Bladder microvascular endothelial cell (primary cell): ENCODE measurements at places on chromosomes 12 and 14. TPM values are rescaled to one million over a fixed set of nuclear protein-coding genes. Genes with fewer than 3 reads are reported as not detected.

Gene DTX1
- 0.16 and 1.2 TPM in 2 replicates for total RNA-seq

Gene MUCL1
- total RNA-seq: not detected in 2 replicates

Gene METTL25
- total RNA-seq: 5.8 and 10.6 TPM in 2 replicates

Gene ZNF385A
- 0.81 and 1.4 TPM in 2 replicates for total RNA-seq

Gene OR4Q3
- not detected in 2 replicates for total RNA-seq

Gene AICDA
- not detected in 2 replicates for total RNA-seq

Gene CD69
- 0.97 and 3.7 TPM in 2 replicates for total RNA-seq

Gene C12orf50
- total RNA-seq: not detected in 2 replicates

Gene TRPV4
- 0.49 and 1.9 TPM in 2 replicates for total RNA-seq

Gene HSPB8
- total RNA-seq: 1.1 and 1.9 TPM in 2 replicates

Gene GPR65
- total RNA-seq: 0.44 TPM in 1 of 2 replicates, not detected in the other

Gene CLEC4D
- total RNA-seq: not detected in 2 replicates

Gene YEATS4
- total RNA-seq: 12.6 and 15.4 TPM in 2 replicates

Gene KLRF1
- total RNA-seq: 0.16 TPM in 1 of 2 replicates, not detected in the other

Gene LYSET
- 5.2 and 12.2 TPM in 2 replicates for total RNA-seq

Gene SPX
- 0.06 and 0.16 TPM in 2 replicates for total RNA-seq

Gene LRRC10
- not detected in 2 replicates for total RNA-seq

Gene CPSF2
- total RNA-seq: 21.2 and 62.3 TPM in 2 replicates

Gene SERPINA5
- 0.31 TPM in 1 of 2 replicates, not detected in the other for total RNA-seq

Gene KRT75
- total RNA-seq: not detected in 2 replicates

Gene TAS2R46
- total RNA-seq: 1.5 and 6.5 TPM in 2 replicates

Gene PRKD1
- total RNA-seq: 8.3 and 14.0 TPM in 2 replicates

Gene RHOJ
- total RNA-seq: 58.1 and 312 TPM in 2 replicates

Gene LRP1-AS
- total RNA-seq: not detected in 2 replicates

Gene RND1
- total RNA-seq: 5.5 and 12.0 TPM in 2 replicates

Gene MYH6
- total RNA-seq: not detected in 2 replicates

Gene OTX2
- not detected in 2 replicates for total RNA-seq

Gene VWF
- total RNA-seq: 1,726 and 3,902 TPM in 2 replicates

Gene B4GALNT3
- total RNA-seq: under 0.01 TPM in 2 replicates

Gene PRH2
- 0.19 TPM in 1 of 2 replicates, not detected in the other for total RNA-seq

Gene TECPR2
- total RNA-seq: 6.0 and 18.8 TPM in 2 replicates

Gene PLEKHH1
- 0.16 and 0.31 TPM in 2 replicates for total RNA-seq

Gene TAS2R10
- 0.16 and 0.76 TPM in 2 replicates for total RNA-seq

Gene IAPP
- total RNA-seq: not detected in 2 replicates

Gene SCNN1A
- total RNA-seq: 0.16 TPM in 1 of 2 replicates, not detected in the other

Gene RNF41
- total RNA-seq: 68.5 and 138 TPM in 2 replicates

Gene FAM222A
- total RNA-seq: under 0.01 and 0.25 TPM in 2 replicates

Gene DLGAP5
- total RNA-seq: 19.0 and 39.0 TPM in 2 replicates

Gene SLC10A1
- not detected in 2 replicates for total RNA-seq

Gene TIMELESS
- total RNA-seq: 11.3 and 15.8 TPM in 2 replicates

Gene IL26
- total RNA-seq: not detected in 2 replicates

Gene RPL10L
- total RNA-seq: not detected in 2 replicates

Gene SPATA7
- total RNA-seq: 5.2 and 7.9 TPM in 2 replicates

Gene FERMT2
- total RNA-seq: 77.9 and 108 TPM in 2 replicates
